Left ventricle myocardium inferior (tissue), 1 donor: ENCODE measurements at places on chromosomes 16 and 17. TPM values are rescaled to one million over a fixed set of nuclear protein-coding genes. Genes with fewer than 3 reads are reported as not detected.
A peak's percentile ranks its signal among the peaks of the same experiment; 100 is the strongest.

Gene PRSS27
- total RNA-seq = 0.11 TPM

Gene SSTR5
- 22.6 TPM for total RNA-seq

Gene BAIAP3
- total RNA-seq = 3.9 TPM

Gene SRSF2
- total RNA-seq = 78.5 TPM

- no peak for DNase-seq
- H3K27me3 ChIP-seq = no peaks in the 10 kb centered on the region
- H3K4me3 ChIP-seq = no peak overlapping the region
- H3K36me3 ChIP-seq = no peaks in the 10 kb centered on the region
- H3K4me1 ChIP-seq = no peaks in the 10 kb centered on the region
Observed at GRCh38 chr17:79960788-79961522, 74.7 kb downstream of the TBC1D16 start.

Gene KRT12
- total RNA-seq = not detected

GRCh38 chr16:2468725-2469398, 2.2 kb upstream of the NTN3 start:
- no peak overlapping the region for H3K27ac ChIP-seq
- no peak for DNase-seq
- H3K4me3 ChIP-seq = peak overlapping the region; percentile 74
- no peaks in the 10 kb centered on the region for H3K36me3 ChIP-seq
- peaks cover 49% of the 10 kb centered on the region for H3K27me3 ChIP-seq
- H3K4me1 ChIP-seq = peaks cover 61% of the 10 kb centered on the region

Gene WNT9B
- 0.85 TPM for total RNA-seq

Gene KRTAP1-1
- total RNA-seq = not detected

- no peaks in the 10 kb centered on the region for H3K4me1 ChIP-seq
- H3K27ac ChIP-seq = no peak overlapping the region
- no peaks in the 10 kb centered on the region for H3K36me3 ChIP-seq
Observed at GRCh38 chr16:68656751-68657150, 11.6 kb downstream of the CDH3 start.

- H3K27me3 ChIP-seq = no peaks in the 10 kb centered on the region
- peaks cover 7% of the 10 kb centered on the region for H3K36me3 ChIP-seq
- H3K4me3 ChIP-seq = no peak overlapping the region
- H3K4me1 ChIP-seq = peaks cover 12% of the 10 kb centered on the region
Observed at GRCh38 chr17:57657211-57657610, 87.9 kb downstream of the CCDC182 start.

GRCh38 chr16:24077966-24078365, 178.2 kb upstream of the CACNG3 start:
- H3K36me3 ChIP-seq = no peaks in the 10 kb centered on the region
- no peaks in the 10 kb centered on the region for H3K4me1 ChIP-seq
- DNase-seq = no peak
- H3K27me3 ChIP-seq = peaks cover 35% of the 10 kb centered on the region

DNA sequence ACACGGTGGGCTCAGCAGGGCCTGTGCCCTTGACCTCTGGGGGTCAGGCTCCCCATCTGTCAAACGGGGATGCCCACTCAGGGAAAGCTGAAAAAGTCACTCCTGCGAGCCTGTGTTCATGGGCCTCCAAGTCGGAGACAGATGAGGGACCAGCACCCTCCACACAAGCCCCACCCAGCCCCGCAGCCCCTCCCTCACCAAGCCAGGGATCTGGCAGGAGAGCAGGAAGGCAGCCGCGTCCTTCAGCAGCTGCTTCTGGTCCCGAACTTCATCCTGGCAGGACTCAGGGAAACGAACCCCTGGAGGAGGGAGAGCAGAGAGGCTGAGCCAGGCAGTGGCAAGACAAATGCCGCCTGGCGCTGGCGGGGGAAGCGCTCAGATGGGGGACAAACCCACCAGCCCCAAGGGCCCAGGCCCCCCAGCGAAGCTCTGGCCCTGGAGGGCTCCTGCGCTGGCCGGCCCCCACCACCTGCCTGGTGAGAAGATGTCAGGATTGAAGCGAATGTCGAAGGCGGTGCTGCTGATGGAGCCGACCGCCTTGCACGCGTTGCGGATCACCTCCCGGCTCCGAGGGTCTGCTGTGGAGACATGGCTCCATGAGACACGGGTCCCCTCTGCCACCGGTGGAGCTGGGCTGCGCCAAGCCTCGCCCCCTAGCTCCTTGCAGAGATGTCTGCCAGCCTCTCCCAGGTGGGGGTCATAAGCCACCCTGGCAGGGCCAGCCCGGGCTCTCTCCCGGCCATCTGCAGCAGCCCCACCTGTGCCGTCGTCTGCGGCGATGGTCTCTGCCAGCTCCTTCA, 15.4 kb downstream of the CLUH start:
- H3K36me3 ChIP-seq = peaks cover 98% of the 10 kb centered on the region
- no peak for DNase-seq
- no peak overlapping the region for H3K27ac ChIP-seq
- H3K27me3 ChIP-seq = no peaks in the 10 kb centered on the region

Gene HOXB6
- total RNA-seq = 0.66 TPM

DNA sequence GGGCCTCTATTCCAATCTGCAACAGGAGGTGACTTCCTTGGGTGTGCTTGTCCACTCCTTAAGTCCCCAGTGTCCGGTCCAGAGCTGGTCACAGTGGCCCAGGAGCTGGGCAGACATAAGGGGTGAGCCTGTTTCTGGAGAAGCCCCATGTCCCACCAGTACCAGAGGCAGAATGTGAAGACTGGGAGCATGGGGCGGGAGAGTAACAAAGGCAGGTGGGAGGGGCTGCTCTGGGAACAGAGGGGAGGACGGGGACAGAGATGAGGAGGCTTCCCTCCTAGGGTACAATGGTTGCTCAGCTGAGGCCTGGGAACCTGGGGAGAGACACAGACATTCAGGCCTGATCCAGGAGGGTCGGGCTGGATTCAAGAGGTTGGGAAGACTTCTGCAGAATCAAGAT, 323.3 kb upstream of the TNRC6C start:
- no peak overlapping the region for H3K27ac ChIP-seq
- no peaks in the 10 kb centered on the region for H3K36me3 ChIP-seq
- H3K4me1 ChIP-seq = no peaks in the 10 kb centered on the region
- H3K4me3 ChIP-seq = no peak overlapping the region

Gene OSGIN1
- 12.5 TPM for total RNA-seq

- H3K4me1 ChIP-seq = peaks cover 36% of the 10 kb centered on the region
- peak; percentile 76 for DNase-seq
- H3K4me3 ChIP-seq = peak within 1 kb of the TSS; percentile 91
- no peaks in the 10 kb centered on the region for H3K36me3 ChIP-seq
- no peaks in the 10 kb centered on the region for H3K27me3 ChIP-seq
Observed at GRCh38 chr16:67415872-67416793, at the start of gene ZDHHC1. ZDHHC1 (minus strand) TSS chr16:67416477; CDS start chr16:67407775, 8,702 bp downstream.

GRCh38 chr16:75931970-75932369, 205.7 kb upstream of the CPHXL start:
- no peaks in the 10 kb centered on the region for H3K36me3 ChIP-seq
- H3K4me3 ChIP-seq = no peak overlapping the region
- DNase-seq = no peak
- H3K27ac ChIP-seq = no peak overlapping the region
- H3K4me1 ChIP-seq = no peaks in the 10 kb centered on the region
- no peaks in the 10 kb centered on the region for H3K27me3 ChIP-seq

- H3K36me3 ChIP-seq = no peaks in the 10 kb centered on the region
- no peak overlapping the region for H3K4me3 ChIP-seq
- no peak overlapping the region for H3K27ac ChIP-seq
- H3K27me3 ChIP-seq = no peaks in the 10 kb centered on the region
- no peak for DNase-seq
Observed at GRCh38 chr17:83107656-83108048, 28.2 kb downstream of the METRNL start.

- no peak overlapping the region for H3K4me3 ChIP-seq
- H3K27me3 ChIP-seq = no peaks in the 10 kb centered on the region
- peaks cover 40% of the 10 kb centered on the region for H3K4me1 ChIP-seq
- peak overlapping the region; percentile 67 for H3K27ac ChIP-seq
Observed at GRCh38 chr16:48126801-48127644, 28.8 kb downstream of the ABCC12 start.

Gene TEKT5
- total RNA-seq = not detected
